AG08395 (cell line): ENCODE measurements at places on chromosomes 12 and 14.
A peak's percentile ranks its signal among the peaks of the same experiment; 100 is the strongest.

- no peak for DNase-seq
Measured at GRCh38 chr14:26859483-26859882, 261.6 kb upstream of the NOVA1 start.

DNA sequence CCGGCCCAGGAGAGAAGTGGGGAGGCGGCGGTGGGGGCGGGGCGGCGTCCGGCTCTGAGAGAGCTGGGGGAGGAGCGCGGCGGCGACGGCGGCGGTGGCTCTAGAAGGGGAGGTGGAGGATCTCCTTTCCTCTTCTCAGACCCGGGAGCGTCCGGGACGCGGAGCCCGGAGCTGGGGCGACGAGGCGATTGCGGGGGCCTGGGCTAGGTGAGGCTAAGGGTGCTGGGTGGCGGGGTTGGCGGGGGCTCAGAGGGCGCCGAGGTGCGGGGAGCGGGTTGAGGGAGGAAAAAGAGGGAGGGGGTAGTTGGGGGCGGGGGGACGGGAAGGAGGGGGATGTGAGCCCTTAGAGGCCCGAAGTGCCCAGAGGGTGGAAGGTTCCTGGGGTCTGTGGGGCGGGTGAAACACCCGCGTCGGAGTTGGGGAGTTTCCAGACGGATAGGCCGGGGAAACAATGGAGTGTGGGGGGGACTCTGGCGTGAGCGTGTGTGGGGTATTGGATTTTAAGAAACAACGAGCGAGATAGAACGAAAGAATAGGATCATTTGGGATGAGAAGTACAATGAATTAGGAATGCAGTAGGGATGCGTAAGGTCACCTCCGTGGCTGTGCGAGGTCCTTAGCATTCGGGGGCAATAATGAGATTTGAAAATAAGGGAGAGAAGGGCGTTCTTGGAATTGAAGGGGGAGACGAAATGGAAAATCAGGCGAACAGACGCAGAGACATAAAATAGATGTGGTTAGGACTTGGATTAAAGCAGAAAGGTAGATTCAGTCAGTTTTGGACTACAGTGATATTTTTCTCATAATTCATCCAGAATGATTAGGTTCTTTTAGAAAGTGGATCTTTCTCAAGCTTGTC, at the start of gene SPATS2:
Gene SPATS2 (plus strand): TSS at position 82 of the 859 bp plus-strand sequence. CDS start 93,551 bp downstream, outside the sequence.
- DNase-seq, result no peak

DNA sequence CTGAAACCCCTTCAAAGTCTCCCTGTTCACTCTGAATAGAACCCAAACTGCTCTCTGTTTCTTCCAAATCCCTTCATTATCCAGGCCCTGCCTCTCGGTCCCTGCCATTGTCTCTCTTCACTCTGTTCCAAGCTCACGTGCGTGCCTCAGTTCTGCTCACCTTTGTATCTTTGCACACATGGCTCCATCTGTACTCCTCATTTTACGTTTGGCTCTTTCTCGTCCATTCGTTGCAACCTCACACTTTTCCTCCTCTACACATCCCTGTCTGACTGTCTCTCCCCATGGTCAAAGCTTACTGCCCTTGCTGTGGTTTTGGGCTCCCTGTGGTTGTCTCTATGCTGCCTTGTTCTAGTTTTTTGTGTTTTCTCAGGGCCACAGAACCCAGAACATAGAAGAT, 1054.5 kb downstream of the BCL11B start:
- no peak for DNase-seq

DNA sequence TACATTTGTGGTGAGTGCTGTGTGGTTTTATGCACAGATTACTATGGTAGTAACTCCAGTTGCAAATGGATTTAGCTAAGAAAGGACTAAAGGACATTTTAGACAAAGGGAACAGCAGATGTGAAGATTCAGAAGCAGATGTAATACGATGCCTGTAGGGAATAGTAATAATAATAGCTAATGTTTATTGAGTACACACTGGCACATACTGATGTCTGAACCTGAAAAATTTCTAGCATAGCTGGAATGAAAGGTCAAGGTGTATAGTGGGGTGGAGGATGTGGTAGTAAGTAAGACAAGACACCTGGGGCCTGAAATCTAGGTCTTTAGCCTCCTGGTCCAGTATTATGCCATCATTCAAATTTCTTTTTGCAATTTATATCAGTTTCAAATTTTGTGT, 54.3 kb upstream of the LRTM2 start:
- no peak for DNase-seq

GRCh38 chr12:45695035-45695434, 34.5 kb upstream of the ARID2 start:
- DNase-seq, result no peak

DNA sequence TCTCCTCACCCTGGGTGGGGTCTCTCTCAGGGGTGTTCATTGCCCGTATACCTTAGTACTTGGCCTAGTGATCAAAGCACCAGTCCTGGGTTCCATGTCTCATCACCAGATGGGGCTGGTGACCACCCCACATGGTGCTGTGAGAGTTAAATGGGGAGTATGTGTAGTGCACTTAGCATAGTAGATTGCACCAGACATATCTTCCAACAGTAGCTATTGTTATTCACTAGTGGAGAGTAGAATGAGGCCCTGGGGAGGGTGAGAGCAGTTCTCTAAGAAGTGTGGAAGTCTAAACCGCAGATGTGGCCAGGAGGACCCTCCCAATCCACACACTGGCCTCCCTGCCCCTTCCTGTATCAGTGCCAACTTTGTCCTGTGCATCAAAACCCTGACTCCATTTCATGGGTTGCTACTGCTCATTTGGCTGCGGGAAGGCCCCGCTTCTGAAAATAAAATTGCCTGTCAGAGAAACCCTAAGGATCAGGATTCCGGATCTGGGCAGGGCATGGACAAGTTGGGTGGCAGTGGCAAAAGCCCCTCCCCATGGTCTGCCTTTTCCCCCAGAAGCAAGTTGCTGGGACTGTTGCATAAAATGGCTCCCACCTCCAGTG, 4.4 kb downstream of the CD9 start:
- no peak for DNase-seq

GRCh38 chr12:38711054-38711453, 194.3 kb downstream of the CPNE8 start:
- DNase-seq, result no peak

- peak; percentile 78 for DNase-seq
Measured at GRCh38 chr12:57087691-57088353, 1.1 kb upstream of the NAB2 start.

DNA sequence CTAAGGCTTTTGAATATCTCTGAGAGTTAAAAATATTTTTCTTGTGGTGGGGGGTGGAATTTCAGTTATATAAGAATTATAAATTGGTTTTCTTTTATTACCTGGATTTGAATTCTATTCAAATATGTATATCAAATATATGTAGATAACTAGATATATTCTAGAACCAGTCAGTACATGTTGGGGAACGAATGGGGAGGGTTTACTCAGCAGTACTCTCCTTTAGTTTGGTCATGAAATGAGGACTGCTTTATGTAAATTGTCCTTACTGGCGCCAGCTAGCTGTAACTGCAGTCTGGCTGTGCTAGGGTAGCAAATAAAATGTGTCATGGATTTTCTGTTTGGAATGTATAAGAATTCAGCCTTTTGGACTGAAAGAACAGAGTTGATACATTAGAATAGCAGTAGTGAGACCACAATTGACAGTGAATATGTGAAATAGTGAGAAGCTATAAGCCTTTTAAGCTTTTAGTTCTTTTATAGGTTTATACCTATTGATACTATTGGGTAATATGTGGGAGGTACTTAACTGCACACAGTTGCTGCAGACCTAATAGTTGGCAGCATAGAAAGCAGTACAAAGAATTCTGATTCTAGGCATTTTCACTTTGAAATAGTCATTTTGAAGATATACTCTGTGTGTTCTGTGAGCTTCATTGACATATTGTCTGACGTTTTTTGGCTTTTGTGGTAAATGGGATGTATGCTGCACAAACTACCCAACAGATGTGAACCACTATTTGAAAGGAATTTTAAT, 29.0 kb downstream of the ATF7IP start:
- DNase-seq, result peak; percentile 38

DNA sequence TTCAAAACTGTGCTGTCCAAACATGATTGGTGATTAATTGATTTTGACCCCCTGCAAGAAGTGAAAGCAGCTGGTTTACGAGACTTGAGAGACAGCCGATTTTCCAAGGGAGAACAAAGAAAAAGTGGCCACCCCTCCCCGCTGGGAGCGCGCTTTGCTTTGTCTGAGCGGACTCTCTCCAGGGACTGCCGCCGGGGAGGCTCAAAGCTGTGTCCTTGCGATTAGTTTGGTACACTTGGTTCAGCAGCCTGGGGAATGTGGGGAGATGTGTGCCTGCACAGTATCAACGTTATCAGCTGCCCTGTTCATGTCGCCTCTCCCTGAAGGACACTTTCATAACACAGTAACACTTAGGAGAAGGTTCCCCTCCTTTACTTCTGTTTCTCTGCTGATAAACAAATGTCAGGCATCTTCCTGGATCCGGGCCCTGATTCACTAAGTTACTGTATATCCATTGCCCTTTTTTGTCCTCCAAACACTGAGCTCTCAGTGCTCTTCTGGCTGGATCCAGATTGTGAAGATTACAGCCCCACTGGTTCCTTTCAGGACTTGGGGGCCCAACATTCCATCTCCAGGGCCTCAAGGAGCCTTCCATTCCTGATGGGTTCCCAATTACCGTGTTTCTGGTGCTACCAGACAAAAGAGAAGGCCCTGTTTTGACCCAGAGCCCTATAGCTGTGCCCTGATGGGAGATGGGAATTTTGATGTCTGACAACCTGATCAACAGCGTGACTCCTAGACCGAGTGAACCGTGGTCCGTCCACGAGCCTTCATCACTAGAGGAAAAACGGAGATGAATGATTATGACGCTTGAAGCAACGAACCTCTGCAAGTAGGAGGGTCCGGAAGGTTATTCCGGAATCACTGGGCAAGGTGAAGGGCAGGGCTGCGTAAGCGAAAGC, 31.7 kb upstream of the TUBA1C start:
- peak; percentile 40 for DNase-seq

DNA sequence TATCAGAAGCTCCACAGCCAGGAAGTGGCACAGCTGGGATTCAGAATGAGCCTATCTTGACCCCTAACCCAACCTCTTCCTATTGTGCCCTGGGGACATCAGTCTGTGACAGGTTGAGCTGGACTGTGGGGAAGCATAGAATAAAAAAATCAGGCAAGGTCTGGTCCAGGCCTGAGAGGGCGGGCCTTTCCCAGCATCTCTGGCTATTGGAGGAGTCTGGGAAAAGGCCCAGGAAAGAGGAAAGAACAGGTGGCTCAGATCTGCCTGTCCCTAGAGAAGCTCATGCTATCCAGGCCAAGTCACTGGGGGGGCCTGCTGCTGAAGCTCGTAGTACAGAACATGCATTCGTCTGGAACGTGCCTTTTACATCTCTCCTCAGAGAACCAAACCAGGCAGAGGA, 100.5 kb downstream of the PPM1H start:
- no peak for DNase-seq

GRCh38 chr12:47100160-47100559, 20.4 kb upstream of the AMIGO2 start:
- DNase-seq, result no peak

DNA sequence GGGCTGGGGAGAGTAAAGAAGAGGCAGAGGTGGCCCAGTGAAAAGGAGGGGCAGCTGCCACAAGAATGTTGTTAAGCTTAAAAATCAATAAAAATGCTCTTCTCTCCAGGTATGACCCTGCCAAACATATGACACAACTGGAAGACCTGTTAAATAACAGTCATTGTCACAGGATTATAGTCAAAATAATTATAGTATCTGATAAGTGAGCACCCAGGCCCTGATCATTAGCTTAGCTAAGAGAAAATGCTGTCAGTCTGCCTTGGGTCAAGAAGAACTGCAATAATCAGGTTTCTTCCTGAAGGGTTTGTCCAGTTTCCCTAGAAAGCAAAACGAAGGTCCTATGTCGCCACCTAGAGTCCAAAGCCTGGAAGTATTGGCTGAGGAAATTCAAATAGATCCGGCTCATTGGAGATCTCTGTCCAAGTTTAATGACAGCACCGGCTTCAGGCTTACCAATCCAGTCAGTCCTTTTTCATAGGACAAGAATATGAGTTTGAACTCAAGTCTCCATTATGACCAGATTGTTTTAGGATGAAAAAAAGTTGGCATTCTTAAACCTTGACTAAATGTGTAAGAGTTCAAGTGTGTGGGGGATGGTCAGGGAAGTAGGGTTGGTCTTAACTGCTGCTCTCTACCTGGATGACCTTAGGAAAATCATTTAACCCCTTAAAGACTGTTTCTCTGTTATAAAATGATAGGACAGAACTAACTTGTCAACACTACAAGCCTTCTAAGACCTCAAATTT, 22.5 kb upstream of the NKX2-8 start:
- DNase-seq, result peak; percentile 84

- DNase-seq, result no peak
Measured at GRCh38 chr12:49228653-49229052, 36.2 kb upstream of the TUBA1C start.

GRCh38 chr12:107948391-107948945, 174.0 kb downstream of the ASCL4 start:
- DNase-seq, result no peak

- DNase-seq, result peak; percentile 50
Measured at GRCh38 chr12:50050410-50051098, 6.8 kb upstream of the ASIC1 start.

DNA sequence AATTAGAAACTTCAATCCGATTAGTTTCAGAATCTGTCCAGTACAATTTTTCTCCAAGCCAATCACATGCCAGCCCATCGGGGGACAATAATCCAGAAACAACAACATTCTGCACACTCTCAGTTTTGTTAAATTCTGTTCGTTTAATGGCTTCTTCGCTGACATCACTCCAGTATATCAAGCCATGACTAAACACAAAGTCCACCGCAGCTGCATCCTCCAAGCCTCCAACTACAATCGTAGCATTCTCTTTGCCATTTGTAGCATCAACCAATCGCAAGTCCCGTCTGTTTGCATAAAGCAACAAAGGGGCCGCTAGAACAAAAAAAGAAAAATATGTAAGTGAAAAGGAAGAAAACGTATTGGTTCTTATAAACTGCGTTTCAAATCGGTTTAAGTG, 22.5 kb downstream of the LRP6 start:
- no peak for DNase-seq

GRCh38 chr14:95370076-95370475, 50.4 kb upstream of the CLMN start:
- DNase-seq, result no peak

DNA sequence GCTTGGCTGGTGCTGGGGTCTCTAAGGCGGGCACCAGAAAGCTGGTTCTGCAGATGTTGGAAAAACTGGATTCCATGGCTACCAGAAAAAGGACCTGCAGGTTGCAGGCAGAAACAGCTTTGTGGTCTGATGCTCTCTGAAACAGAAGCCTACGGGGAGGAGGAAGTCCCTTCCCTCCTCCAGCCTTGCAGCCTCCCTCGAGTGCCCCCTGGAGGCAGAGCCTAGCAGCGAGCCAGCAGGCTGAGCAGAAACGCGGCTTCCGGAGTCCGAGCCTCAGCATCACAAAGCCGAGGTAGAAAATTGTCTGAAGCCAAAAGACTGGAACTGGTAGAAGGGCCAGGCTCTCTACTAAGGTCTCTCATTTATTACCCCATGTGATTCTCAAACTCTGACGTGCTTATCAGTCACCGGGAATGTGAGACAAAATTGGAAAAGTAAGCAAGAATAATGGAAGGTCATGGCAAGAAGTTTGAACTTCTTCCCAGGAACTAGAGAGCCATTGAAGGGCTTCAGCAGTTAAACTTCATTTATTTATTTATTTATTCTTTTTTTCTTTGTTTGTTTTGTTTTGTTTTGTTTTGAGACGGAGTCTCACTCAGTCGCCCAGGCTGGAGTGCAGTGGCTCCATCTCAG, 82.2 kb upstream of the CPSF6 start:
- DNase-seq, result peak; percentile 80

GRCh38 chr14:75341620-75342019, 63.0 kb downstream of the FOS start:
- no peak for DNase-seq
